Subcutaneous preadipocyte (primary cell): ENCODE measurements at places on chromosomes 6 and 20. TPM values are rescaled to one million over a fixed set of nuclear protein-coding genes. Genes with fewer than 3 reads are reported as not detected.

The EPPIN gene
- total RNA-seq: not detected in 2 replicates

The VPS16 gene
- 44.4 and 54.4 TPM in 2 replicates for total RNA-seq

The PPP1R16B gene
- not detected in 2 replicates for total RNA-seq

The ASIP gene
- total RNA-seq: not detected in 2 replicates

The SMPD2 gene
- total RNA-seq: 13.2 and 14.5 TPM in 2 replicates

The NOTCH4 gene
- total RNA-seq: 0.59 and 0.73 TPM in 2 replicates

The SLC35D3 gene
- total RNA-seq: not detected in 2 replicates

The KHDC1 gene
- total RNA-seq: 2.5 and 2.6 TPM in 2 replicates

The HTR1B gene
- 0.20 TPM in 1 of 2 replicates, not detected in the other for total RNA-seq

The EDN3 gene
- total RNA-seq: not detected in 2 replicates

The DAAM2 gene
- 0.59 and 1.1 TPM in 2 replicates for total RNA-seq

The SIRPG gene
- total RNA-seq: not detected in 2 replicates

The BMP2 gene
- total RNA-seq: 1.1 and 2.5 TPM in 2 replicates

The CALHM4 gene
- not detected in 2 replicates for total RNA-seq

The RAB22A gene
- 15.8 and 20.3 TPM in 2 replicates for total RNA-seq

The HDGFL1 gene
- total RNA-seq: not detected in 2 replicates

The TREML2 gene
- total RNA-seq: not detected in 2 replicates

The WFDC10B gene
- not detected in 2 replicates for total RNA-seq

The GRM1 gene
- under 0.01 TPM in 2 replicates for total RNA-seq

The MEI4 gene
- total RNA-seq: not detected in 2 replicates

The DUSP15 gene
- total RNA-seq: not detected in 2 replicates

The ARHGAP40 gene
- not detected in 2 replicates for total RNA-seq
